ENCODE measurements at places on chromosomes 12 and 14.

GRCh38 chr14:85917716-85918115 is 387.8 kb downstream of the FLRT2 start:
- no peak for DNase-seq

DNA sequence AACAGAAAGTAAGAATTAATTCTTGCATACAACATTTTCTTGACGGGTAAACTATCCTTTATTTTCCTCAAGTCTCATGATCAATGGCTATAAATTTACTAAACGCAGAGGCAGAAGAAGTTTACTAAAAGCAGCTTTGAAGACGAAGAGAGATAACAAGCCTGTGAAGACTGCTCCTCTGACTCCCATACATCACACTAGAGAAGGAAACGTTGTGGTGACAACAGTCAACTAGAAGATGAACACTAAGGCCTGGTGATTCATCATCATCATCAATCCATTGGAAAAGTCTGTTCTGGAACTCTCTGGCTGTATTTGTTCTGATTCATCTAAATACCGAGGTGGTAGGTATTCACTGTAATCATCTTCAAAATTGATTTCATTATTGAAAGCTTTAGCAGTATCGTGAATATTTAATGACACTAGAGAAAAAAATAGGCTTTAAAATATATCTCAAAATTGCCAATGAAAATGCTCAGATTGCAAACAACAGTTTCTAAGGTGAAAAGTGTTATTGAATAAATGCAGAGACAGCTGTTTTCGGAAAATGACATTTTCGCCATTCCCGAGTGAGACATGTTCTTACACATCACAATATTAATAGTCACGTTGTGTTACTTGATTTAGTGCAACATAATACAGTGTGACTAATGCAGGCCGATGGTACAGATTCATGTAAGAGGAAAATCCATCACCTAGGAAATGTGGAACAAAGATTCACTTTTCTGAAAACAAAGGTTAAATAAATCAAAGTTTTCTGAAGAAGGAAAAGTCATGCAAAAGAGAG is 260.5 kb downstream of the C12orf50 start:
- DNase-seq = no peak

- DNase-seq = no peak
Measured at GRCh38 chr12:6073426-6073825, 51.0 kb downstream of the VWF start.

GRCh38 chr14:59282378-59282765 is 93.9 kb downstream of the DAAM1 start:
- no peak for DNase-seq

GRCh38 chr14:93737634-93738033 is 50.7 kb downstream of the PRIMA1 start:
- no peak for DNase-seq

DNA sequence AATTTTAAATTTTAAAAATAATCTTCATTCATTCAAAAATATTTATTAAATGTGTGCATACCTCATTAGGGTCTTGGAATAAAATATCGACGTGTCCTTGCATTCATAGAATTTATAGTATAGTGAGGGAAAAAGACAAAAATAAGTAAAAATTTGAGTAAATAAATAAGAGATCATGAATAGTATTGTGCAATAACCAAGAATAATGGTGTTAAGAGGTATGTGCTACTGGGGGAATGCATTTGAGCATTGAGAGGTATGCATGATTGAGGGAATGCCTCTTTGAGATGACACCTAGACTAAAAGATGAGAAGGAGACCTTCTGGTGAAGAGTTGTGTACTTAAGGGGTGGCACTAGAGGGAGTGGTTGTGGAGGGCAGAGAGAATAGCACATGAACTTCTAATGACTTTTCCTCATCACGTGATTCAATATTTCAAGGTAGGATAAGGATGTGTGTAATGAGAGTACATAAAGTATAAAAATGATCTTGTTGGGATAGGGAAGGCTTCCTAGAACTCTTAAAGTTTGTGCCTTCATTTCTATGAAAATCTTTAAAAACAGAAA is 18.8 kb upstream of the CATSPERB start:
- DNase-seq = no peak

DNA sequence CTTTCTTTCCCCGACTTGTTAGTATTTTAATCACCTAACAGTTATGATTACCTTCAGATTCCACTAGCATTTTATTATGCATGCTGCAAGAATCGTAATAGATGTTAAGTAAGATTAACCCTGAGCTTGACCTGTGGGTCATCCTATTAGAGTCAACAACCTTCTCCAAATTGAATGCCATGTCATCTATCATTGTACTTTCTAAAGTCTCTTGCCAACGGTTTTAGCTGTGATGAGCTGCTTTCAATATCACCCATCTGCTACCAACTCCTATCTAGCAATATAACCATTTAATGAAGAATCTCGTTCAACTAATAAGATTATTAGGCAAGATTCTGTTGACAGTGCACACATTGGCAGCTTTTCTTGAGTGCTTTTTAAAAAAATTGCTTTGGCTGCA is 33.7 kb downstream of the DACT1 start:
- no peak for DNase-seq

- no peak for DNase-seq
Measured at GRCh38 chr12:67447180-67447579, 178.0 kb downstream of the CAND1 start.

DNA sequence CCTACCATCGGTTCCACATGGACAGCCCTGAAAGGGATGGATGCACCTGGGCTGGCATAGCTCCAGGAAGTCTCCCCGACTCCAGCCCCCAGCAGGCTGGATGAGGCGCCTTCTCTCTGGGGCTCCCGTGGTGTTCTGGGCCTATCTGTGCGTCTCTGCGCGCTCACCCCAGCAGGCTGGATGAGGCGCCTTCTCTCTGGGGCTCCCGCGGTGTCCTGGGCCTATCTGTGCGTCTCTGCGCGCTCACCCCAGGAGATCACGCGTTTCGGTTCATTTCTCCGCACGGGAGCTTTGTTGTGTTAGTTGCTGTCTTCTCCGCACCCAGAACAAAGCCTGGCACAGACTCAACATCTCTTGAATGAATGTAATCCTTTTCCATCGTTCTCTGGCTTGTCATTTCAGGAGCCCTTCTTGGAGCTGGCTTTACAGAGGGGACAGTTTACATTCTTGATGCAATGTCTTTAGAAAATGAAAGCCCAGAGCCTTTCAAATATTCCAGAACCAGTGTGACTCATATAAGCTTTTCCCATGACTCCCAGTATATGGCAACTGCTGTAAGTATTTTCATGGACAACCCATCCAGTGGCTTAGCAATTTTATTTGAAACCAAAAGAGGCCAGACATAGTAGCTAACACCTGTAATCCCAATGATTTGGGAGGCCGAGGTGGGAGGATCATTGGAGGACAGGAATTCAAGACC is 40.3 kb downstream of the CFAP251 start:
- no peak for DNase-seq

DNA sequence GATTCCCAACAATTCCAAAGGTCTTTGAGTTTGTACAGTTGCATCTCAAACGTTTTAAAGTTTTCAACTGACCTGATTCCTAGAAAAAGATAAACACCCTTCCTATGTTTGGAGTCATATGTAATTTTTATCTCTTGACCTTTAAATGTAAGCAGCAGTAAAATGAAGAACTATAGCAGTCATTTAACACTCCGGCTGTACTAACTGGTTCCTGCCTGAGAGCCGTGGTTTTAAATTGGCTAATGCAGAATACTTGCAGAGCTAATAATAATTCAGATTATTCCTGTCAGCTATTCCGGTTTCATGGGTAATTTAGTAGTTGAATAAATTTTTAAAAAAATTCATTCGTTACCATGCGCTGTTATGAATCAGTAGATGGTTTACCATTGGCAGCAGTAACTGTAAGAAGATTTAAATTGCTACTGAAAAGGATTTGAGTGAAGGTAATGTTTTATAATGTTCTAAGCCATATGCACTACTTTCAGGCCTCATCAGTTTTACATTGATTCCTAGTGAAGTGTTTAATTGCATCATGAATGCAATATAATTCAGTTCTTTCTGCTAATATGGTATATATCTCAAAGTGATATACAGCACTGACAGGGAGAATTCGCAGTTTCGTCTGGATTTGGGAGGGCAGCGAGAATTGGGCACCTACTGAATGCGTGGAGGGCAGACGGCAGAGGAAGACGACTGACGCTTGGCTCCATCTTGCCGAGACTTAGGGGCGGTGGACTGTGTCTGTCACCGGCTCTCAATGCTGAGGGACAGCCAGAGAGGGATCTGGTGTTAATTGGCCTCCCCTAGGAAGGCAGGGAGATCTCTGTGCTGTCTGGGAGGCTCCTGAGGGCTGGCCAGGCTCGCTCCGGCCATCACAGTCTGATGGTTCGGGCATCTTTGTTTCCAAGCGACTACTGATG is 217.7 kb downstream of the PHETA1 start:
- DNase-seq = no peak

- no peak for DNase-seq
Measured at GRCh38 chr12:20305470-20305869, 62.9 kb upstream of the PDE3A start.

GRCh38 chr14:52977798-52978197 is 26.9 kb upstream of the FERMT2 start:
- DNase-seq = no peak

DNA sequence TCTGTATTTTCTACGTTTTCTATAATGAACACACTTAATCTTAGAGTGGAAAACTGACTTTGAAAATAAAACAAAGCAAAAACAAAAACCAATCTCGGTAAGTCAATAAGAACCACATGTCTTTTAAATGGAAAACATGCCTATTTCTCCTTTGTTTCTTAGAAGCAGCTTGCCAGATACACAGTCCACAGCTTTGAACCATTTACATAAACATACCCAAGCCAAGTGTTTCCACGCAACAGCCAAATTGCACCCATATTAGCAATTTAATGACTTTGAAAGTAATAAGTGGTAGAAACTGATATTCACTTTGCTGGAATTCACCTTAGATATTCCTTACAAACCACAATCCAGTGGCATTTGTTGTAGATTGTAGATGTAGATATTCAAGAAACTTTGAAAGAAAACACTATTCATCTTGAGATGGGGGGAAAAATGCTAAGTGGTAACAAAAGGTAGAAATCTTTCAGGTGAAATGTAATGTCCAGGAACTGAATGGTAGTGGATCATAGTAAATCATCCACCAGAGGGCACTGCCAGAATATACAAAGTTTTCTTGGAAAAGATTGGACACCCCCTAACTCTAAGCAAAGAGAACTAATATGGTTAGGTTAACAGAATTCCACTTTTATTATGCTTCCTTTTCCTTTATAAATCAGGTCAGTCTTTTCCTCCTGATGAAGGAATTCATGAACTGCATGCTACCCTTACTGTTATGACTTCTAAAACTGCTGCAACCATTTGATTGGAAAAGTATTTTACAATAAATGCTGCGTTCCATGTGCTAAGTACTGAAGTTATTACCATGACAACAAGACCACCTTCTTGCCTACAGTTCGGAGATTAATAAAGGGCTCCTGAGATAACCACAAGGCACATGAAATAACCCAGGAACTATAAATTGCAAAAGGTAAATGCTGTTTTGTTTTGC is 69.8 kb downstream of the RERG start:
- DNase-seq = no peak
